ENCODE measurements at places on chromosomes 6 and 20.

DNA sequence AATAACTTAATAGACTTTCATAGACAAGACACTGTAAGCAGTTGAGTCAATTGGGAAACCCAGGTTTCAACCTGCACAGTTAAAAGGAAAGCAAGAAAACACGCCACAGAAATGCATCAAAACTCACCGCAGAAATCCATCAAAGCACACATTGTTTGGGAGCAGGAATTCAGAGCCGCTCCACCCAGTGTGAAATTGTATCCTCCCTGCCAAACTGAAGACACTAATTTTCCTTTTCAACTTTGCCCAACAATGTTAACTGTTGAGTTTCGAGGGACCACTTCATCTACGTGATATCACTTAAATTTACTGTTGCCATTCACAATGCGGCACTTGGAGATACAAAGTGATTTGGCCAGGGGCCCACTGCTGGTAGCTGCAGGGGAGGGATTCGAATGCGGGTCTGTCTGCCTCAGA is 92.7 kb downstream of the DACT2 start:
- no peaks in the 10 kb centered on the region for H3K36me3 ChIP-seq
- no peak for DNase-seq
- no peaks in the 10 kb centered on the region for H3K27me3 ChIP-seq
- no peak overlapping the region for H3K4me3 ChIP-seq
- H3K4me1 ChIP-seq = peaks cover 5% of the 10 kb centered on the region
- no peak overlapping the region for H3K27ac ChIP-seq

DNA sequence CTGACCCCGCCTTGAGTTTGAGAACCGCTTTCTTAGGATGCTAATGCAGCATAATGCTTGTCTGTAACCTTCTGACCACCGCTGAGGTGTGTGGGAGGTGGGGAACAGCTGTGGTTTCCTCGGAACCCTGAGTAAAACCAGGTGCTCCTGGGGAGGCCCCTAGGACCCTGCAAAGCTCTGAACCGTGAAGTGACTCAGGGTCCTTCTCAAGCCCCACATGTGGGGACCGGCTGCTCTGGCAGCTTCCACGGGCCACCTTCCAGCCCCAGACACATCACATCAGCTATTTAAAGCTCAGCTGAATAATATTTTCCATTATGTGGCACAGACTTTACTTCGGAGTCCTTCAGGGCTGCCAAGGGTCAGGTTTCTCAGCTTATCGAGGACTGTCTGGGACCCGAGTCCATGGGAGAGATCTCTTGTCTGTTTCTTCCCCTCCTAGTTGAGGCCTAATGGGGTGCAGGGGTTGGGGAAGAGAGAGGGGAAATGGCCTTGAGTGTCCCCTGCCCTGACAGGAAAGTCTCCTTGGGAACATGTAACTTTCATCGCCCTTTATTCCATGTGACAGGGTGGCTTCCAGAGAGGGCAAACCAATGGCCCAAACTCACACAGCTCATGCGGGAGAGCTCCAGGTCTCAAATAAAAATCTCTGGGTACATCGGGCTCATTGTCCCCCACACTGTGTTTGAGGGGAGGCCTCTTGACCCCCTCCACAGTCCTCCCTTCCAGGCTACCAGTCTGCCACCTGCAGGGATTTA is 186.1 kb upstream of the SLC24A3 start:
- H3K27me3 ChIP-seq = no peaks in the 10 kb centered on the region
- no peak for DNase-seq
- H3K36me3 ChIP-seq = no peaks in the 10 kb centered on the region
- H3K27ac ChIP-seq = peak overlapping the region; percentile 61

DNA sequence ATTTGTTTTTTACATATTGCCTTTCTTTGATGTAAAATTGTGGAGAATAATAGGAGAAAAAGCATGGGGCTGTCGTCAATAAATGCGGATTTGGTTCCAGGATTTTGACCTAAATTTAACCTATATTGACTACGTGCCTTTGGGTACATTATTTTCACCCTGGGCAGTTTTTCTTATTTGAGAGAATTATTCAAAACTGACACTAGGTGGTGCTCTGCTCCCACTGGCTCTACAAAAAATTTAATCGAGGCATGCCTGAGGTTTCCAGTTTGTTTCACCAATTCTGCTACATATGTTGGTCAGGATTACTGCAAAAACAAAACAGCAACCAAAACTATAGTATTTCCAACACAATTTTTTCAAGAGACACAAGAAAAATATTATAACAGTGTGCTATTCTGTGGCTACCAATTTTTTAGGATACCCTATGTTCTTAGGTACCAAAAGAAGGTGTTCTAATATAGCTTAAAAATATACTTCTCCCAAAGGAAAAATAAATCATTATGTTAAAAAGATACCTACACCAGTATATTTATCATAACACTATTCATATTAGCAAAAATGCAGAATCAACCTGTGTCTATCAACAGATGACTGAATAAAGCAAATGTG is 48.6 kb upstream of the FABP7 start:
- H3K27me3 ChIP-seq = peaks cover 4% of the 10 kb centered on the region
- no peaks in the 10 kb centered on the region for H3K36me3 ChIP-seq
- no peak for DNase-seq
- no peak overlapping the region for H3K27ac ChIP-seq
- no peak overlapping the region for H3K4me3 ChIP-seq
- no peaks in the 10 kb centered on the region for H3K4me1 ChIP-seq

DNA sequence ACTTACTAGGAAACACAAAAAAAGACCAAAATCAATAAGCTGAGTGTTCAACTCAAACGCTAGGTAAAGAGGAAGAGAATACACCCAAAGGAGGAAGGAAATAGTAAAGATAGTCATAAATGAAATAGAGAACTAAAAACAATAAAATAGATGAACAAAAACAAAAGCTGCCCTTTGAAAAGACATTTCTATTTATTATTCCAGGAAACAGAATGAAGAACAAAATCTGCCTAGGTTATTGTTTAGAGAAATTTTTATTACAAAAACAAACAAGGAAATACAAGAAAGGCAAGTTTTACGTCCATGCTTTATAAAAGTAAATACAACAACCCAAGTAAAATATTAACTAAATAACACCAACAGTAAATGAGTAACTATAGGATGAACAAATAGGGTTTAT is 20.1 kb downstream of the HLA-DMB start:
- H3K36me3 ChIP-seq = no peaks in the 10 kb centered on the region
- H3K27ac ChIP-seq = no peak overlapping the region
- peaks cover 48% of the 10 kb centered on the region for H3K27me3 ChIP-seq
- DNase-seq = no peak
- no peaks in the 10 kb centered on the region for H3K4me1 ChIP-seq
- no peak overlapping the region for H3K4me3 ChIP-seq

- peaks cover 17% of the 10 kb centered on the region for H3K36me3 ChIP-seq
- no peak overlapping the region for H3K4me3 ChIP-seq
- no peak overlapping the region for H3K27ac ChIP-seq
Measured at GRCh38 chr6:99498421-99498820, 16.8 kb downstream of the USP45 start.

- DNase-seq = no peak
- no peaks in the 10 kb centered on the region for H3K4me1 ChIP-seq
- H3K36me3 ChIP-seq = no peaks in the 10 kb centered on the region
- no peak overlapping the region for H3K27ac ChIP-seq
- H3K27me3 ChIP-seq = no peaks in the 10 kb centered on the region
Measured at GRCh38 chr6:139863964-139864363, 489.5 kb upstream of the CITED2 start.

DNA sequence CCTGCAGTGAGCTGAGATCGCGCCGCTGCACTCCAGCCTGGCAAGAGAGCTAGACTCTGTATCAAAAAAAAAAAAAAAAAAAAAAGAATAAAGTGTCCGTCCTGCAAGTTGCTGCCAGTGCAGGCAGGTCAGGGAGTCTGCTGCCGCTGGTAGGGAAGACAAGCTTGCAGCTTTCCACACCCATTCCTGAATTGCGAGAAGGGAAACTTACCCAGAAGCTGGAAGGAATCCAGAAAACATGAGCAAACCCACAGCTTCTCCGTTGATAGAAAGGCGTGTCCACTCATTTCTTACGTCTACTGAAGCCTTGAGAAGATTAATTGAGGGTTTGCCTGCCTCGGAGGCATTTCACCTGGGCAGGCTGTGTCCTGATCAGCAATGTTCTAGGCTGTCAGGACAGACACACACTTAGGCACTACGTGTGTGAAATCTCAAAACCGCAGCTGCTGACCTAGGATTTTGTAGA is 61.6 kb upstream of the DSP start:
- H3K27me3 ChIP-seq = no peaks in the 10 kb centered on the region
- no peak overlapping the region for H3K27ac ChIP-seq
- no peak overlapping the region for H3K4me3 ChIP-seq
- H3K4me1 ChIP-seq = no peaks in the 10 kb centered on the region

DNA sequence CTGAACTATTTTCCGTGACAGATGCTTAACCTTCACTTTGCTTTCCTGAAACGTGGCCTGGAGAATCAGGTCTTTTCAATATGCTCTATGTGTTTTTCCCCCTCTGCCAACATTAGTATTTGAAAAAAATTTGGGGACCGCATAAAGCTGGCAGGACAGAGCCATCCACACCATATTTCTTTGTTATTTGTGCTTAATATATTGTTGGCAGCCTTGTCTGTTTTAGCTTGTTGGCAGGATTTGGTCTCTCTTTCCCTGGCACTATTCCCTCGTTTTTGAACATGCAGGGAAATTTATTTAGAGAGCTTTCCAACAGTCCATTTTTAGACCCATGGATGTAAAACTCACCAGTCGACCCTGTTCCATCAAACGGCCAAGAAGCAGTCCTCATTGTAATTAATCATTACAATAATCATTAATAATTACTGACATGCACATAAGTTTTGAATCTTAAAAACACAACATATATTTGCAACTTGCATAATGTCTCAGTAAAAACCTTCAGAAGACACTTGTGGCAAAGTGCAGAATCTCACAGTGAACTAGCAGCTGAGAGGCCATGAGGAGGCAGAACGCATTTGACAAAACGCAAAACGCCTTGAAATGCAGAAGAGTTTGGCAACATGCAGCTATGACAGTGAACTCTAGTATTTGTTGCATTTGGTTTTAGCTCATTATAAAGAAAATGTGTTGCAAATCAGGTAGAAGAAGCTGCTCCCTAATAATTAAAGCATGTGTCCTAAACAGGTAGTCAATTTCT is 514.2 kb downstream of the C6orf118 start:
- no peak overlapping the region for H3K4me3 ChIP-seq
- no peak overlapping the region for H3K27ac ChIP-seq
- DNase-seq = no peak
- no peaks in the 10 kb centered on the region for H3K36me3 ChIP-seq
- no peaks in the 10 kb centered on the region for H3K27me3 ChIP-seq

Data from tibial artery (tissue), 4 donors.